ENCODE measurements at places on chromosomes 5 and 9.
A peak's percentile ranks its signal among the peaks of the same experiment; 100 is the strongest.

DNA sequence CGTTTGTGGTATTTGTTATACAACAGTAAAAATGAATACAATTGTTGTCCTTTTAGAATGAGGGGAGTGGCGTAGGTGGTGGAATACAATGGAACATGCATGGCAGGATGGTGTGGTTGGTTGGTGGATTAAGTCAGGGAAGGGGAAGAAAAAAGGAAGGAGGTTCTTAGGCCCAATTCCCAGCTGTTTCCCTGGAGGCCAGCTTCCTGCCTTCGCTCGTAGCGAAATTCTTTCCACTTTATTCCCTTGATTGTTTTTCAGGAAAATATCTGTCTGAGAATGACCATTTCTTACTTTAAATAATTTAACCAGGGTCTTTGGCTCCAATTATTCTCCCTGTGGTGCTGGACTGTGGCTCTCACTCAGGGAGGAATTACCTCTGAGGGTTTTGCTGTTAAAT, 24.1 kb upstream of the DMAC1 start:
- DNase-seq, result peak; percentile 13

- DNase-seq, result no peak
Measured at GRCh38 chr5:169811023-169811422, 169.3 kb downstream of the INSYN2B start.

DNA sequence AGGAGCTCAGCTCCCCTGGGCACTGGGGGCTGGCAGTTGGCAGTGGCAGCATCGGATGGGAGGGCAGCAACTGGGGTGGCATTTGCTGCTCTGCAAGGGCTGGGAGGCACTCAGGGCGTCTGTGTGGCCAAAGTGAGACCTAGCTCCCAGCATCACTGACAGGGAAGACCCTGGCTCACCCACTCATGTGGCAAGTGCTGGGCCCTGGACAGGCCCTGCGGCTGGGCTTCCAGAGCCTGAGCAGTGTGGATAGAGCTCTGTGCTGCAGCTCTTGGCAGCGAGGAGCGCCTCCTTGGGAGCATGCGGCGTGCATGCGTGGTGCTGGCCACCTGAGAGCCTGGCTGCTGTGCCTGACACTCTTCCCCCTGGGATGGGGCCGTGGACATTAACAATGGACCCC, 10.2 kb downstream of the CEP72 start:
- no peak for DNase-seq

GRCh38 chr5:151718646-151719045, 31.9 kb upstream of the SPARC start:
- no peak for DNase-seq

GRCh38 chr5:176830995-176831423, 20.6 kb downstream of the UNC5A start:
- DNase-seq, result no peak

GRCh38 chr9:126499005-126499910, 114.5 kb upstream of the LMX1B start:
- no peak for DNase-seq

All from forelimb muscle (tissue), 1 donor.